T-helper 2 cell treated with Interferon-gamma antibody and Interleukin-4, amounts not matched to agents 5 μg/mL and 100 μg/mL, for 36 hours (primary cell): ENCODE measurements at places on chromosomes 3 and 15.

- H3K36me3 ChIP-seq = no peaks in the 10 kb centered on the region
- DNase-seq = no peak
- H3K27ac ChIP-seq = no peak overlapping the region
- H3K4me3 ChIP-seq = no peak overlapping the region
- peaks cover 2% of the 10 kb centered on the region for H3K4me1 ChIP-seq
- H3K27me3 ChIP-seq = peaks cover 2% of the 10 kb centered on the region
Measured at GRCh38 chr3:129207479-129207878, 23.8 kb upstream of the CNBP start.

GRCh38 chr15:36691579-36692357, 112.3 kb downstream of the CDIN1 start:
- H3K27me3 ChIP-seq = no peaks in the 10 kb centered on the region
- DNase-seq = no peak
- H3K4me1 ChIP-seq = no peaks in the 10 kb centered on the region
- no peak overlapping the region for H3K4me3 ChIP-seq
- H3K27ac ChIP-seq = no peak overlapping the region
- no peaks in the 10 kb centered on the region for H3K36me3 ChIP-seq

- no peaks in the 10 kb centered on the region for H3K36me3 ChIP-seq
- no peak overlapping the region for H3K4me3 ChIP-seq
- peaks cover under 1% of the 10 kb centered on the region for H3K4me1 ChIP-seq
Measured at GRCh38 chr3:115275896-115276295, 128.8 kb upstream of the ZBTB20 start.

- no peak overlapping the region for H3K4me3 ChIP-seq
- H3K4me1 ChIP-seq = no peaks in the 10 kb centered on the region
- no peak overlapping the region for H3K27ac ChIP-seq
- no peaks in the 10 kb centered on the region for H3K36me3 ChIP-seq
- no peak for DNase-seq
- no peaks in the 10 kb centered on the region for H3K27me3 ChIP-seq
Measured at GRCh38 chr3:3628676-3629328, 170.4 kb upstream of the LRRN1 start.

DNA sequence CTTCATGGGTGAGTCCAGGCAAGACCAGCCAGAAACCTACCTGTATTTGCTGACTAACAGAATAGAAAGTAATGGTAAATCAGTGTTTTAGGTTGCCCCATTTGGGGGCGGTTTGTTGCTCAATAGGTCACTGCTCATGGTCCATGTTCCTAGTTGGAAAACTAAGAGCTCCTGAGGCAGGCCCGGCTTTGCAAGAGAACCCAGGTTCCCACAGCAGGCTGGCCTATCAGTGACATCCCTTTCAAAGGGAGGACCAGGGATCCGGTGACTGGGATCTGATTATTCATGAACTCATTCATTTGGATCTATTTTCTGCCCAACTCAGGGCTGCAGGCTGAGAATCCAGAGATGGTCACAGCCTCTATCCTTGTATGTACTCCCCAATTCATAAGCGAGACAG, 163.9 kb downstream of the WNT7A start:
- no peaks in the 10 kb centered on the region for H3K36me3 ChIP-seq
- H3K27me3 ChIP-seq = no peaks in the 10 kb centered on the region
- H3K27ac ChIP-seq = no peak overlapping the region
- no peak for DNase-seq

DNA sequence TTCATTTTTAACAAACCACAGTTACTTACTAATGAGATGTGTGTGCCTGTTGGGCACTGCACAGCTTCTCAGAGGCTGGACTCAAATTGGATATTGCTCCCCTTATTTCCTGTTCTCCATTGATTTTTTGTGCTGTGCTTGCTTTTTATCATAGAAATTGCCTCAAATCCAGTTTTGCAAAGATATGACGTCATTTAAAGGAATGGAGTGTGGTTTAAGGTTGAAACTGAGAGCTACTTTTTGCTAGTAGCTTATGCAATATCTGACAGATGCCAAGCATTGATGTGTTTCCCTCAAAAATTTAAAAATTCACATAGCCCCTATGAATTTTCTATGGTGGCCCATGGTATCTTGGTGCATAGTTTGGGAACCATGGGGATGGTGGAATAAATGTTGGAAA, 67.7 kb upstream of the ROPN1 start:
- H3K36me3 ChIP-seq = no peaks in the 10 kb centered on the region
- no peak for DNase-seq
- no peak overlapping the region for H3K27ac ChIP-seq
- H3K4me1 ChIP-seq = no peaks in the 10 kb centered on the region
- H3K4me3 ChIP-seq = no peak overlapping the region
- H3K27me3 ChIP-seq = peaks cover 11% of the 10 kb centered on the region

- H3K36me3 ChIP-seq = no peaks in the 10 kb centered on the region
- peaks cover 17% of the 10 kb centered on the region for H3K4me1 ChIP-seq
- H3K27ac ChIP-seq = no peak overlapping the region
- H3K4me3 ChIP-seq = no peak overlapping the region
Measured at GRCh38 chr15:51067510-51067909, 27.2 kb downstream of the TNFAIP8L3 start.

DNA sequence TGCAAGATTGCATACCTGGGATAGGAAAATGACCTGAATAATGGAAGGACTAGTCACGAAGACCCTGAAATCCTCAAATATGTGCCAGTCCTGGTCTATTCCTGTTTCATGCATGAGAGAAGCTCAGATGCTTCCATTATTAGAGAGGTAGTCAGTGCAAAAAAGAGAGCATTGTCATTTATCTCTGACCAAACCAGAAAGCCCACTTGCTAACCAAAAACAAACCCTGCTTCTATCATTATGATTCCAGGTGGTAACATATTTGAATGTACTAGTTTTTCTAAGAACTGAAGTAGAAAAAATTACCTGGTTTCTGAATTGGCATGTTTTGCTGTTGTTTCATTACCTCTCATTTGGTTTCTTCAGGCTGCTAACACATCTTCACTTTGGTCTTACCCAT, 160.8 kb upstream of the MANF start:
- DNase-seq = no peak
- H3K4me3 ChIP-seq = no peak overlapping the region
- no peak overlapping the region for H3K27ac ChIP-seq
- no peaks in the 10 kb centered on the region for H3K4me1 ChIP-seq

GRCh38 chr3:171028779-171029232, 2.3 kb upstream of the SLC2A2 start:
- peaks cover 30% of the 10 kb centered on the region for H3K27me3 ChIP-seq
- no peaks in the 10 kb centered on the region for H3K36me3 ChIP-seq
- no peak for DNase-seq
- H3K27ac ChIP-seq = no peak overlapping the region
- no peak overlapping the region for H3K4me3 ChIP-seq

DNA sequence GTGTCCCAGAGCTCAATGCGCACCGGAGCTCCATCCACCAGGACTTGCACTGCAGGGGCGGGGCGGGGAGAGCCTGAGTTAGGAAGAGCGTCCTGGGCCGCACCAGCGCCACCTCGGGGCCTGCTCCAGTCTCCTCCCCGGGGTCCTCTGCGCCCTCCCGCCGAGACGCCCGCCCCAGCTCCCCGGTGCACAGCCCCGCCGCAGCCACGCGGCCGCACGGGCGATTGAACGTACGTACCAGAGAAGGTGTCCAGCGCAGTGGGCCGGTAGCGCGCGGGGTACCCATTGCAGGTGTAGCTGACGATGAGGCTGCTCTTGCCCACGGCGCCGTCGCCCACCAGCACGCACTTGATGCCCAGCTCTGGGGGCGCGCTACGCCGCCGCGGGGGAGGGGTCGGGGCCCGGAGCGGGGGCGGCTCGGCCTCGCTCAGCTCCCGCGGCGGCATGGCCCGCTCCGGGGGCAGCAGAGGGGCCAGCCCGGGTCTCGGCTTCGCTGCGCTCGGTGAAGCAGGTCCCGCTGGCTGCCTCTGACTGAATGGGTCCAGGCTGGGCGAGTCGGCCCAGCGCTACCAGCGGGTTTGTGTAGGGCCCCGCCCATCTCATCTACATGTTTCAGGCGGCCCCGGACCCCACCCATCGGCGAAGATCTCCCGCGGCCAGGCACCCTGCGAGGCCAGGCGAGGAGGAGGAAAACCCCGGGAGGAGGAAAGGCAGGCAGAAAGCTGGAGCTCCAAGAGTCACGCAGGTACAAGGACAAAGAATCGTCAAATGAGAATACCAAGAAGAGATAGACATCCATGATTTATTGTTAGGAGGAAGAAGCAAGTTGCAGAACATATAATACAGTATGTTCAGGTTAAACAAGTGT, at the start of gene RHOV:
RHOV (minus strand) TSS at position 541 of the 868 bp plus-strand sequence; CDS start at position 446, 95 bp downstream.
- H3K27me3 ChIP-seq = peaks cover 18% of the 10 kb centered on the region
- no peaks in the 10 kb centered on the region for H3K36me3 ChIP-seq
- peak within 1 kb of the TSS; percentile 86 for H3K4me3 ChIP-seq
- peak; percentile 67 for DNase-seq
- H3K4me1 ChIP-seq = peaks cover 11% of the 10 kb centered on the region

DNA sequence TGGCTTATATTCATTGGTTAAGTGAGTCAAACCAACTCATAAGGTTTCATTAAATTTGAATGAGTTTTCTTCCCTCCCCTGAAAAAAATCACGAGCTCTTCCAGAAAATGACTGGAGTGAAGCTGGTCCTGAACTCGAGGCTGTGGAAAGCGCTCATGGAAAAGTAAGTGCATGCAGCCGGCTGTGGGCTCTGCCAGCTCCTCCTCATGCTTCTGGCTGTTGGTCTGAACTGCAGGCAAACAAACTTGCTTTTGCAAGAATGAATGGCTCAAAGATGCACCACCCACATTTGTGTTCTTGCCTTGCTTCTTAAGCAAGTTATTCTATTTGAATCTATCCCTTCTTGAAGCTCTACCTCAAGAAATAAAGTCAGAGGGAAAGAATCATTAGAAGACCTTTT, 6.2 kb downstream of the ETV5 start:
- H3K27ac ChIP-seq = no peak overlapping the region
- peaks cover 6% of the 10 kb centered on the region for H3K4me1 ChIP-seq
- DNase-seq = no peak
- H3K27me3 ChIP-seq = peaks cover 76% of the 10 kb centered on the region
- H3K4me3 ChIP-seq = no peak overlapping the region

DNA sequence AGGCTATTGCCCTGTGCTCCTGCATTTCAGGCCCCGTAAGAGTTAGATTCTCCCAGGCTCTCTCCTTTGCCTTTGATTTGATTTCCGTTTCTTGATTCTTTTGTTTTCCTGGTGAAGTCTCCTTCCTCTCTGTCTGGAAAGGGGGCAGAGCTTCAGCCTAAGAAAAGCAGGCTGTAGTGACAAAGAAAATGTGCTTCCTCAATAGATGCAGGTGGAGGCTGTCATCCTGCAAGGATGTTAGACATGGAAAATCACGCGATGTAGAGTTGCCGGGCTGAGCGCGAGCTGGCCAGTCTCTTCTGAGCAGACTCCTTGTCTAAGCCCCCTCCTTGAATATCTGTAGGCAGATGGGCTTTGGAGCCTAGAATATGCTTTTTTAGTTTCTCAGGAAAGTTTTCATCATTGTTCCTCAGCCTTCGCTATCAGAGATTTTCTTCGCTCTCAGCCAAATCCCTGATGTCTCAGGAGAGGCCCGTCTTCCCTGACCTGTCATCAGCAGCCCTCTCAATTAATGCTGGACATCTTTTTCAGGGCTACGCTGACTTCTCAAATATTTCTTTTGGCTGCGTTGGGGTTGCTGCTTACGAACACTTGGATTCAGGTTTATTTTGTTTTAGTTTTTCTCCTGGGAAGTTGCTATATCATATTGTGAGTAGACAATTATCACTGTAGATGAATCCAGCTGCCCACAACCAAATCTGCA, 163.6 kb downstream of the ITPR1 start:
- DNase-seq = no peak
- no peaks in the 10 kb centered on the region for H3K27me3 ChIP-seq

GRCh38 chr15:27127815-27128570, 157.0 kb downstream of the GABRG3 start:
- H3K27me3 ChIP-seq = no peaks in the 10 kb centered on the region
- H3K4me1 ChIP-seq = no peaks in the 10 kb centered on the region
- H3K4me3 ChIP-seq = no peak overlapping the region
- no peaks in the 10 kb centered on the region for H3K36me3 ChIP-seq
- H3K27ac ChIP-seq = no peak overlapping the region
- no peak for DNase-seq

GRCh38 chr3:29141197-29141917, 139.5 kb upstream of the RBMS3 start:
- no peak for DNase-seq
- H3K27ac ChIP-seq = no peak overlapping the region
- no peaks in the 10 kb centered on the region for H3K36me3 ChIP-seq
- H3K4me3 ChIP-seq = no peak overlapping the region
- no peaks in the 10 kb centered on the region for H3K4me1 ChIP-seq

GRCh38 chr3:194300382-194300758, 50.8 kb downstream of the CPN2 start:
- H3K4me3 ChIP-seq = peak overlapping the region; percentile 16
- peaks cover 5% of the 10 kb centered on the region for H3K27me3 ChIP-seq
- no peak for DNase-seq
- peaks cover 26% of the 10 kb centered on the region for H3K4me1 ChIP-seq

DNA sequence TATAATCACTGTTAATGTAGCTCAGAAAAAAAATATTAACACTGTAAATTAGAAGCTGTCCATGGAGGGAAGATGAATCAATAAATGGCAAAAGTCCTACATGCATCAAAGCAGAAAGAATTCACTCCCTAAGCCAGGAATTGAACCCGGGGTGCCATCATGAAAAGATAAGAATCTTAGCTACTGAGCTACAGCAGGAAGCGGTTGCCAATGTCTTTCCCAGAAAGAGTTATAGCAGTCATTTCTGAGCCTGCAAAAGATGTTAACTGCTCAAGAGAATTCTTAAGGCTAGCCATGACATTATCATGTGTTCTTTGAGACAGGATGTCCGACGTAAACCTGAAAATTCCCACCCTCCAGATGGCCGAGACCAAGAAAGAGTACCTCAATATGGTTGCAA, 47.4 kb upstream of the MKRN3 start:
- no peaks in the 10 kb centered on the region for H3K36me3 ChIP-seq
- no peaks in the 10 kb centered on the region for H3K4me1 ChIP-seq
- DNase-seq = no peak

DNA sequence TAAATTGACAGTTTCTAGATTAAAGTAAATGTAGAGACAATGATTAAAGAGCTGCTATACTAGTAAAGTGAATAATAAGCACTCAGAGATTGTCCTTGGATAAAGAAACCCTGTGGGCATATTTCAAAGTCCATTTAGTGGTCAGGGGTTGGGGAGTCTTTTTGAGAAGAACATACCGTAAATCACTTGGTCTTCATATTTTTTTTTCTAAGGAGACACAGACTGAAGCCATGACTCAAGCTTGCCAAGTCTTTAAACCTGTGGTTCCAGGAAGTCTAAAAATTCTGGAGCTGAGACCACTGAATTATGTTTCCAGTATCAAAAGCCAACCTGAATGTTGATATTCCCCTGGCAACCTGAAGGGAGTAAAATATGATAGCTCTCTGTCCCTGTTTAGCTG, 171.0 kb downstream of the TPRG1 start:
- H3K27ac ChIP-seq = no peak overlapping the region
- H3K4me1 ChIP-seq = peaks cover 26% of the 10 kb centered on the region
- H3K4me3 ChIP-seq = no peak overlapping the region

- H3K27me3 ChIP-seq = no peaks in the 10 kb centered on the region
- peaks cover 14% of the 10 kb centered on the region for H3K36me3 ChIP-seq
- no peak overlapping the region for H3K4me3 ChIP-seq
- H3K4me1 ChIP-seq = no peaks in the 10 kb centered on the region
Measured at GRCh38 chr3:57856675-57857074, 100.6 kb downstream of the SLMAP start.
